Small intestine (tissue), 16 donors: ENCODE measurements at places on chromosomes 7 and 10. TPM values are rescaled to one million over a fixed set of nuclear protein-coding genes. Genes with fewer than 3 reads are reported as not detected.

Gene ATG9B
- polyA plus RNA-seq: 1.0 TPM

DNA sequence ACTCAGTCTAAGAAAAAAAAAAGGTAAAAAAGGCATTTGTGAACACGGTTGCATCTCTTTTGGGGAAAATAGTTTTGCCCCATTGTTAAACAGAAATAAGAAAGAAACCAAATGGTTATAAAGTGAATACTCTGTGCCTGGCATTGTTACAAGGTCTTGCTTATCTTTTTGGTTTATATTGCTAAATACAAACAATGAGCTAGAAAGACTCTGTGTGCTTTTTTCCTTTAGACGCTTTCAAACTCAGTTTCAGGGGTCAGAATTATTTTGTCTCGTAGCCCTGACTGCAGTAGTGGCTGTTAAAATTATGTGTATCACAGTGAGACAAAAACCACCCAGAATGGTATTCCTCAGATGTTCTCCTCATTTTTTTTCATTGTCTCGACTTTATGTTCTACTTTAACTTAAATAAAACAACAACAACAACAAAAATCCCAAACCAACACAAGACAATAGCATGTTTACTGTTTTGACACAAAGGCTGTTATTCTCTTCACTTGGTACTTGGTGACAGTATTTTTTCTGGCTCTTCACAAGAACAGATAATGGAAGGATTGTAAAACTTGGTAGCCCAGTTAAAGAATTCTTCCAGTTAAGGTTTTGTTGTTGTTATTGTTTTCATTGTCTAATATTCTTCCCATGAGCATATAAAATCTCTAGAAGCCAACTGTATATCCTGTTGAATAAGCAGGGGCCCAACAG is 190.1 kb downstream of the PLXDC2 start:
- DNase-seq: no peak
- no peaks in the 10 kb centered on the region for H3K36me3 ChIP-seq
- no peaks in the 10 kb centered on the region for H3K4me1 ChIP-seq
- no peak overlapping the region for H3K4me3 ChIP-seq
- H3K27me3 ChIP-seq: no peaks in the 10 kb centered on the region

GRCh38 chr7:16055263-16055976 is 365.9 kb downstream of the CRPPA start:
- H3K4me1 ChIP-seq: no peaks in the 10 kb centered on the region
- no peak for DNase-seq
- H3K27me3 ChIP-seq: no peaks in the 10 kb centered on the region

GRCh38 chr7:44063894-44064651 is 1.3 kb downstream of the PGAM2 start:
- H3K27ac ChIP-seq: no peak overlapping the region
- no peaks in the 10 kb centered on the region for H3K27me3 ChIP-seq
- peaks cover 22% of the 10 kb centered on the region for H3K4me1 ChIP-seq
- H3K36me3 ChIP-seq: peaks cover 12% of the 10 kb centered on the region
- no peak for DNase-seq

- no peak overlapping the region for H3K4me3 ChIP-seq
- H3K27ac ChIP-seq: no peak overlapping the region
- H3K4me1 ChIP-seq: no peaks in the 10 kb centered on the region
- DNase-seq: no peak
- H3K27me3 ChIP-seq: no peaks in the 10 kb centered on the region
Observed at GRCh38 chr7:55303220-55303619, 61.9 kb upstream of the LANCL2 start.
